D721Med (cell line): ENCODE measurements at places on chromosomes 3 and 15.

DNA sequence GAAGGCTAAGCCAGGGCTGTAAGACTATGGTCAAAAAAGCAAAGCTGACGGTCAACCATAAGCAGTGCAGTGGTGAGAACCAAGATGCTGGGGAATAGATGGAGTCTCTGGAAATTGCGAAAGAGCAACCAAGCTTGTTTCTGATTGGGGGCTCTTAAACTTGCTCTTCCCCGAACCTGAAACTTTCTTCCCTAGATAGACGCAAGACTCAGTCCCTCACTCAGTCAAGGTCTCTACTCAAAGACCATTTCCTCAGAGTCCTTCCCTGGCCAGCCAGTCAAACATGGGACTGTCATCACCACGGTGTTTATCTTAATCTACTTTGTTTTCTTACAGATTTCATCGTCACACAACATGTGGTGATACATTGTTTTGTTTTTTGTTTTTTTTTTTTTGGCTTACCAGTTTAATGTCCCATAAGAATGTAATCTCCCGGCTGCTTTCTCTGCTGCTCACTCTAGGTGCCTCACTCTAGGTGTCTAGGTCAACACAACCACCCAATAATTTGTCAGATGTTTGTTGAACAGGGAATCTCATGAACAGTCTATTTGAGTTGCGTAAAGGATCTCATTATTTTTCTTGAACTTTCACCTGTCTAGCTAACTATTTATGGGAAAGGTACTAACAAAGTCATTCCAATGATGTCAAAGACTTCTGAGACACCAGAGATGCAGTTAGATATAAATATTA is 495.4 kb downstream of the FOXP1 start:
- no peak for DNase-seq

GRCh38 chr3:157130467-157131251 is 29.3 kb downstream of the CCNL1 start:
- peak; percentile 47 for DNase-seq

DNA sequence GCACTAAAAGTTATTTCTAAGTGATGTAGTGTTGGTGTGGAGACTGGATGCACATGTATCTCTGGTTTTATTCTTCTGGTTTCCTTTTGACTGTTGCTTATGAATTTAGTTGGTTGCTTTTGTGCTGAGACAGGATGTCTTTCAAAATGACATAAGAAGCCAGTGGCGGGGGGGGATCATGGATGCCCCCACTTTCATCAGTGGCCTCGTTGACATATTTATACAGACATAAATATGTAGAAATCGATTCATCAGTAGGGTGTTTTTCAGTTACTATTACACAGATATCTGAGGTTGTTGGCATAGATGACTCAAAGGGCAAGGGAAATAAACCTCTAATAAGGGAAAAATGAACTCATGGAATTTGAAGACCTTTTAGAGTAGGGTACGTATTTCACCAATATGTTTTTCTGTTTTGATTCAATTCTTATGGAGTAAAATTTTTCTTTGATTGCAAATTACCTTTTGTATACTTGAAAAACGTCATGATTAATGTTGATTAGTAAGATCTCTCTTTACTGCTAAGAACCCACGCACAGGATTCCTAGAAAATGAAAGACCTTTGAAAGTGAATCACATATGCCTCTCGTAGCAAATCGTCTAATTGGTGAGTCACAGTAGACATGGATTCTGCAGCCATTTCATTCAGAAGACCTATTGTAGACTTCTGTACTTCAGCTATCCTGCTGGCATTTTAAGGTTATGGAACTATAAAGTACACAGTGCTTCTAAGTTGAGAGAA is 97.4 kb upstream of the RBMS3 start:
- DNase-seq: no peak

GRCh38 chr3:146124126-146124801 is 36.7 kb downstream of the PLOD2 start:
- no peak for DNase-seq

DNA sequence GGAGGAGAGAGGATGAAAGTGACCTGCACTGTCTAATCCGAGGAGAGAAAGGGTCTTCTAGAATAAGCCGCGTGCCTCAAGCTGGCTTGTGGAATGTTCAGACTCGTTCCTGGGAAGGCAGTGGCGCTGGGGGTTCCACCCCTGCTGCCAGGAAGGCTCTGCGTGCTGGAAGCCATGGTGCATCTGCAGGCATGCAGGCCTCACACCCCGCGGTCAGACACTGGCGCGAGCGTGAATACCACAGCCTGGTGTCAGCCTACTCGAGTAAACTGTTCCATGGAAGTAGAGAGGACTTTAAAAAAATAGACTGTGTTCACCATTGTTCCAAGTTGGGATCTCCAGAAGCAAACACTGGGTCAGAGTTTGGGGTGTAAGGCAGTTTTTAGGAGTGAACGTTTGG is 25.9 kb upstream of the GABRG3 start:
- no peak for DNase-seq

GRCh38 chr15:63181648-63182047 is 7.8 kb upstream of the RAB8B start:
- DNase-seq: no peak

- no peak for DNase-seq
These were observed 125.9 kb downstream of the MOBP start for GRCh38 chr3:39593341-39593740.

DNA sequence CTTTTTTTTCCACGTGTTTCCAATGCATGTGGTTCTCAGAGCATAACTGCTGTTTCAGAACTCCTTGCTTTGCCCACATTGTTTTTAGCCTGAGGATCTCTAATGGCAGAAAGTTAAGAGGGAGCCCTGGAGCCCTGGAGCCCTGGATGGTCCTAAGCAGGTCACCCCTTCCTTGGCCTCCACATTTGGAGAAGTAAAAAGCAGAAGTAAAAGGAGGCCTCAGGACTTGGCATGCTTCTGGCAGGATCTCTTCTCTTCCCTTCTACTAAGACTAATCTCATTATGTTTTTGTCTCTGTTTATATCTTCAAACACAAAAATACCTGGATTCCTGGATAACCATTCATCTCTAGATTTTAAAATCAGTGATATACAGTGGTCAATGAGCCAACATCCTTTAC is 50.1 kb downstream of the P2RY1 start:
- no peak for DNase-seq

GRCh38 chr3:185822221-185823000 is 2.4 kb downstream of the IGF2BP2 start:
- no peak for DNase-seq

GRCh38 chr3:170473358-170473757 is 54.7 kb downstream of the CLDN11 start:
- no peak for DNase-seq

GRCh38 chr3:146187334-146187950 is 26.5 kb upstream of the PLOD2 start:
- DNase-seq: no peak

- no peak for DNase-seq
These were observed 284.9 kb upstream of the TBC1D5 start for GRCh38 chr3:18027161-18027939.

DNA sequence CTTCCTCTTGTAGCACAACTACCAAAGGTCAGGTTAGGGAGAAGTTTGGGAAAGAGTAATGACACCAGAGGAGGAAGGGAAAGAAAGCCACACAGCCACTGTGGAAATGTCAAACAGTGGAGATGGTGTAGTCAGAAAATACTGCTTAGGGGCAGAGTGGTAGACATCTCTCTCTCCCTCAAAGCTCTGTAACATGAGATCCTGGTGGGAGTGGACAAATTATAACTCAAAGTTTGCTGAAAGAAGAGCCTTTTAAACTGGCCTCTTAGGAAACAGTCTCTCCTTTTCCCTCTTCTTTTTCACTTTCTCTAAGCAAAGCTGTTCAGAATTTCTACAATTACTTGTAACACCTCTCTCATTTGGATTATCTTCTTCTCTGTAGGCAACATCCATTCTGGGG is 55.8 kb downstream of the LRRN1 start:
- DNase-seq: no peak

- DNase-seq: no peak
These were observed 13.1 kb downstream of the RLBP1 start for GRCh38 chr15:89208256-89208655.

- no peak for DNase-seq
These were observed 75.5 kb downstream of the NEDD4 start for GRCh38 chr15:55917881-55918296.

GRCh38 chr15:34717729-34718128 is 37.1 kb downstream of the GJD2 start:
- DNase-seq: no peak
